H54 (cell line): ENCODE measurements at places on chromosomes 2 and 18.

DNA sequence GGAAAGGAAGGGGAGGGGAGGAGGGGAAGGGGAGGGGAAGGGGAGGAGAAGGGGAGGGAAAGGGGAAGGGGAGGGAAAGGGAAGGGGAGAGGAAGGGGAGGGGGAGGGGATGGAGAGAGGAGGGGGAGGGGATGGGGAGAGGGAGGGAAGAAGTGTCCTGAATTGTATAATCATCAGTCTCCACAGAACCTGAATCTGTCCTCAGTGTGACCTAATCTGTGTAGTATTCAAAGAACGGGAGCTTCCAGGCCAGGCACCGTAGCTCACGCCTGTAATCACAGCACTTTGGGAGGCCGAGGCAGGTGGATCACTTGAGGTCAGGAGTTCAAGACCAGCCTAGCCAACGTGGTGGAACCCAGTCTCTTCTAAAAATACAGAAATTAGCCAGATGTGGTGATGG, 41.1 kb upstream of the CCDC150 start:
- DNase-seq, result no peak

DNA sequence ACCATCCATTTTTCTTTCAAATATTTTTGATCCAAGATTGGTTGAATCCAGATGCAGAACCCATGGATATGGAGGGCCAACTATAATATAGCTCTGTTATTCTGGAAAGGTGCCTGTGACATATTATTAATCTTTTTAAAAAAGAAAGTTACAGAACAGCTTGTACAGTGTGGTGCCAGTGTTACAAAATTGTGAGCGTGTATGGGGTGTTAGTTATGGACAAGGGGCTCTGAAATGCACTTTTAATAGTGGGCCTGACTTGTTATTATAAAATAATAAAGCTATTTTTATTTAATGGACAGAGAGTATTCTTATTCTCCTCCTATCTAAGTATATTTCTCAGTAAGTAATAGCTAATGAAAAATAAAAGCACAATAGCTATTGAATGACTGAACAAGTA, 111.2 kb downstream of the FARSB start:
- no peak for DNase-seq

DNA sequence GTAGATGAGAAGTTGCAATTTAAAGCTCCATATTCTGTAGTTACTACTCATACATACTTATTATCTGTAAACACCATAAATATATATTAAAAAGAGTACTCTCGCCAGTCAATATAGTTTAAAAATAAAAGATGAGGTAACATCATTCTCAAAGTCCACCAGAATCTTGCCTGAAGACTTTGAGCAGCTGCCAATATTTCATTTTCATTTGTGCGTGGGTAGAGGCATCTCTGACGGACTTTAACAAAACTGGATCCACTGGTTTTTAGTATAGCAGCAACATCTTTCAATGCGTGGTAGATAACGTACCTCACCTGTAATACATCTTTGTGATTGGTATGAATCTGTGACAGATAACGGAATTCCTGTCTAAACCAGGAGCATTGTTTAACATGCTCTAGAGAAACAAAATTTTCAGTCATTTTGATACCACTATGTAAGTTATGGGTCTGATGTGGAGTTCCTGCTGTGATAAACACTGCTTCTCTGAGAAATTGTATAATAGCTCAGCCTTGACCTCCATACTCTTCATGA, 45.0 kb downstream of the WDR75 start:
- no peak for DNase-seq

- DNase-seq, result no peak
Measured at GRCh38 chr18:25019086-25019860, 332.7 kb downstream of the ZNF521 start.

DNA sequence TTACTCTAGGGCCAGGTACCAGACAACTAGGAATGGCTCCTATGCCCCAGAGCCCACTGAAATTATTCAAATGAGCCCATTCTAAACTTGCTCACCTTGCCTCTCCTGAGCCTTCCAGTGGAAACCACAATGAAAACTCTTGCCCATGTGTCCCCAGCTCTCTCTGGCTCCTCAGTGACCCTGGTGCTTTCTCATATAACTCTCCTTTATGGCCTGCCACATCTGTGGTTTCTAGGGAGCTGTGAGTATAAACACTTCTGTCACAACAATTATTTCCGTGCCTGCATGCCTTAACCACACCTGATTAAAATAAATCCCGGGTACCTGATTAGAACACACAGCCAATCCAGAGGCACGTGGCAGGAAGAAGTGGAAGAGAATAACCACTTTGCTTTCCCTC, 333.0 kb upstream of the SPRED2 start:
- DNase-seq, result no peak

GRCh38 chr2:202965810-202966460, 48.7 kb upstream of the NBEAL1 start:
- no peak for DNase-seq

DNA sequence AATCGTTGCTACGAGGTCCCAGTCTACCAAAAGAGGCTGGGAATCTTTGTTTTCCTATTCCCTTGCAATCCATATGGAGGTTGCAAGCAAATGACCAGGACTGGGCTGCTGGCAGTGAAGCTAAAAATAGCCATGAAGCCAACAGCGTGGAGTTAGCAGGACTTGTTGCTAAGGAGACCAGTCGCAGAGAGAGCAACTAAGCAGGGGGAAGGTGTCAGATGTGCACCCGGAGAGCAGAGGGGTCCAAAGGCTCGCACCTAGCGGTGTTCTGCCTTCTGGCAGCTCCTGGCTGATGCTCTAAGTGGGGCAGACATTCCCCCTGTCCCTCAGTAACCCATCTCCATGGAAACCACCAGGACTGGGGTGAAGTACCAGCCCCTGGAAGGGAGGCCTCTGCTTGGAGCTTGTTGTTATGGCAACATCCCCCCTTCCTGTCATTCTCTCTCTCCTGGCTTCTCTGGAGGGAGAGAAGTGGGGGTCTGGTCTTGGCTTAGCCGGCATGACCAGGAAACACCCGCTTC, 84.6 kb downstream of the DNMT3A start:
- no peak for DNase-seq

DNA sequence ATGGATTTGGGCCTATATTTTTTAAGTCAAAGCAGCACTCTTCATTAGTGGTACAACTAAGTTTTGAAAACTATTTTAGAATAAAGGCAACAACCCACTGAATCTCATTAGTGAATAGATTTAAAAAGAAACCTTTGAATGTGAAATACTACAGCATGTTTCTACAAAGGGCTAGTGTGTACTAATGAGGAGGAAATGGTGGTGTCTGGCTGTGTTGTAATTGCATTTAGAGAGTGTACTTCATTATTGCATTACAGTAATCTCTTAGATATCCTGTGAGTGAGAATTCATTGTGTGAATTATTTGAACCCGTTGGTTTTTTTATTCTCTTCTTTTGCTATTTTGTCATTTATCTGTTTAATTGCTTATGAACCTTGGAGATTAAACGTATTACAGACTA, 575.4 kb upstream of the FAM98A start:
- no peak for DNase-seq

DNA sequence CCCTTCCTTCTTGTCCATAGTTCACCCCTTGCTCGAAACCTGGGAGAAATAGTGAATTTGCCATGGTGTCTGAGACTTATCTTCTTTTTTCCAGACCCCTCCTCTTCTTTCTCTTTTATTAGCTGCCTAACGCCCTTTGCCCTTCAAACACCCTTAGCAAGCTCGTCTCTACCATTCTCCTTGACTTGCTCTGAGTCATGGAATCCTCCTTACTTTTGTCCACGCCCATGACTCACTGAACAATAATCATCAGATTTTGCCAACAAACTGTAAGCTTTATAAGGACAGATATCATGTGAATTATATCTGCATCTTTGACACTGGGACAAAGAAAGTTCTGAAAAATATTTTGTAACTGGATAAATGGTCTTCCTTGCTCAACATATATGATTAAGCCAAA, 67.1 kb upstream of the CNTNAP5 start:
- no peak for DNase-seq

DNA sequence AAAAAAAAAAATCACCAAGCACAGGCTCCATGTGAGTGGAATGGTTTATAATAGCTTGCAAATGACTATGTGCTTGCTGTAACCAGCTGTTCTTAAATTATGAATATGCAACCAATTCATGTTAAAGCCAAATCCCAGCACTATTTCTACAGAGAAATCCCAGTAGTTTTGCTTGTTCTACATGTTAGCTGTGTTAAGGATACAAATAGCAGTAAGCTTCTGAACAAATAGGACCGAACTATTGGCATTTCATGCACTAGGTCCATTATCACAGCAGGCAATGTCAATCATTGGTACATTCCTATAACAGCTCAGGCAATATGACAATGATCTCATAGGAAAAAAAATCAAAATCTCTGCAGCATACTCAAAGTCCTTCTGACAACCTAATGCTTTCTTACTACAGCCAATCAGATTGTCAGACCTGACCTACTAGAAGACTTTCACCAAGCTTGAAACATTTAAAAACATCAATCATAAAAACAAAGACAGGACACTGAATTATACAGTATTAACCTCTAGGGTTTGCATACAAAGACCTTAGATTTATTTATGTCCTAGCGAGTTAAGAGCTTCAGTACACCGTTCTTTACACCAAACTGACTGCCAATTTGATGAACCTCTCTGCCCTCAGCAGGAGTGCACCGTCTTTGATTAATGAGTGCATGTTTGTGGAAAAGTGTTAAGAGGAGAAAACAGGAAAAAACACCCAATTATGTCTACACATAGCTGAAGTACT, 6.4 kb downstream of the BAZ2B start:
- DNase-seq, result no peak

DNA sequence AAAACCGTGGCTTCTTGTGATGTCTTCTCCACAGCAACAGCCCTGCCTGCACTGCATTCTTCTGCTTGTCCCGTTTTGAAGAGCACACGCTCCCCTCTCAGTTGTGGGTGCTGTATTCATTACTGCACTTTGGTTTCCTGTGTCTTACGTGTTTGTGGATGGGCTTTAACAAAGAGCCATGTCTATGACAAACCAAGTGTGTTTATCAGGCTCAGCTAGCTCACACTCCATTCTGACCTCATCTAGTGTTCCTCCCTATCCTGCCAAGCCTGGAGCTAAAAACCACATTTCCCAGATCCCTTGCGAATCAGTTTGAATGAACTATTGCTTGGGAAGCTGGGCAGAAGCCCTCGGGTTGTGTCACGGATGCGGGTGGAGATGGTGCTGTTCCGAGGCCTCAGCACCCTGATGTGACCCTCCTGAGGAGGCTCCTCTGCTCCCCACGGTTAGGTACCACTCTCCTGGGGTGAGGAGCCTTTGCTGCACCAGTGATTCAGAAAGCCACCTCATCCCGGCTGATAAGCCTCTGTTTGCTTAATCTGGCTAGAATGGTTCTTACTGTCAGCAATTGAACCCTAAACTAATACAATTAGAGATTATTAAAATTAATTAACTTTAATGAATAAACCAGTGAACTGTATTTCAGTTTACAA, 116.5 kb downstream of the GALR1 start:
- DNase-seq, result no peak

- no peak for DNase-seq
Measured at GRCh38 chr2:38652431-38653273, 13.3 kb upstream of the GALM start.

DNA sequence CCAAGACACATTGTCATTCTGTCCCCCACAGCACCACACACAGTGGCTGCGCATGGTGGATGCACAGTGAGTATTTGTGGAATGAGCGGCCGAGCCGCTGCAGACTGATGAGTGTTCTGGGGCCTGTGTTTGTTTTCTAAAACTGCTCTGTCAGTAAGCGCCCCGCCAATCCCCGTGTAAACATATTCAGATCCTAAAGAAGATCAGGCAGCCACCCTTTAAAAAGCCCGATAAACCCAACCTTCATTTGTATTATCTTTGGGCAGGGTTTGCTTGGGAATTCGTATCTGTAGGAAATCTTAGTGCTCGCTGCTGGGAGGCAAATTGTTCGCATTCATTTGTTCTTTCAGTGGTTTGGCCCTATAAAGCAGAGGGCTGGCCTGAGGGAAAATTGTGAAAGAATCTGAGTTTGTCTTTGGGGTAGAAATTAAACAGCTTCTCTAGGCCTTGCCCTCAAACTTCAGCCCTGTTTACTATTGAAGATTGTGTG, 68.6 kb downstream of the TGOLN2 start:
- DNase-seq, result no peak

GRCh38 chr18:13804305-13804704, 19.6 kb upstream of the MC5R start:
- no peak for DNase-seq

GRCh38 chr2:182597570-182598295, 118.3 kb upstream of the DNAJC10 start:
- no peak for DNase-seq

- no peak for DNase-seq
Measured at GRCh38 chr2:127624320-127624755, 21.6 kb upstream of the GPR17 start.
